ENCODE measurements at places on chromosomes 16 and 17.

- DNase-seq, result no peak
Observed at GRCh38 chr16:19088341-19088916, 21.0 kb downstream of the COQ7 start.

DNA sequence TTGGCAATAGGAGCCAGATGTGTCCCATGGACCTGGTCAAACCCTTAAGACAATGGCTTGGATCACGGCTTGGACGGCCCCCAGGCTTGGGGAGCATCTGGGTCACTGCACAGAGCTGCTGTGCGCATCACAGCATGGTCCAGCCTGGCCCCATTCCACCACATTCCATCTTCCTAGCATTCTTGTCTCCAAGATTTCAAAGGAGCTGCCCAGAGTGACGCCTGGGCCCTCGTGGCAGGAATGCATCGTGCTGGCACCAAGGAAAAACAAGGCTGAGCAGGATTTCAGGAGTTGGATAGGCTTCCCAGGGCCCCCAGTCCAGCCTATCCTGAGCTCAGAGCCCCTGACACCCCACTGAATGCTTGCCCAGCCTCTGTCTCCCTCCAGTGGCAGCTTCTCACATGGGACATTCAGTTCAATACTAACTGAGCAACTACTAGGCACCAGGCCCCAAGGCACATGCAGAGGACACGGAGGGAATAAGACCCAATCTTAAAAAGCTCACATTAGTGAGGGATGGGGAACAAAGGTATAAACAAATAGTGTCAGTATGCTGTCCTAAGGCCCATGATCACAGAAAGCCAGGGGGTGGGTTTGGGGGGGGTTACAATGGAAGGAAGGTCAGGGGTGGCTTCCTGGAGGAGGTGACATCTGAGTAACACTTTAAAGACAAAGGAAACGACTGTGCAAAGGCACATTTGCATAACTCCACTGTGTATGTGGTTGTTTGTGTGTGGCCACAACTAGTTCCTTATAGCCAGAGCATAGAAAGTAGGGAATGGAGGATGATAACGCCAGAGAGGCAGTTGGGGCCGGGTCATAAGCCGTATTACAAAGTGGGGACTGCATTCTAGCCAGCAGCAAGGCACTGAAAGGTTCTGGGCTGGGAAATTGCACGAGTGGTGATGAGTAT is 34.1 kb downstream of the TK2 start:
- DNase-seq, result no peak

- DNase-seq, result peak; percentile 27
Observed at GRCh38 chr17:57915544-57915943, 39.7 kb downstream of the CUEDC1 start.

GRCh38 chr17:74368341-74369081 is 1.2 kb downstream of the GPR142 start:
- peak; percentile 84 for DNase-seq

GRCh38 chr16:81921843-81922584 is 89.3 kb downstream of the SDR42E1 start:
- no peak for DNase-seq

DNA sequence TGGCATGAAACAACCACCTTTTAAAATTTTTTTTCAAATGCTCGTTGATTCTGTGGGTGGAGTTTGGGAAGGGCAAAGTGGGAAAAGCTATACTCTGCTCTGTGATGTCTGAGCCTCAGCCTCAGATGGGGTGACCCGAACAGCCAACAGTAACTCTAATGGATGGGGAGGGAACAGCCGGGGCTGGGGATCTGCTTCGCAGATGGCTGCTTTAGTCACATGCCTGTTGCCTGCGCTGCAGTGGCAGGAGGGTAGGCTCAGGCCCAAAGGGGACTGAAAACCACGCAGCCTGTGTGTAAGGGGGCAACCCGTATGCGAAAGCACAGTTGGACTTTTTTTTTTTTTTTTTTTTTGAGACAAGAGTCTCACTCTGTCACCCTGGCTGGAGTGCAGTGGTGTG is 14.9 kb upstream of the MAPK3 start:
- DNase-seq, result no peak

GRCh38 chr16:3071655-3072054 is 6.2 kb downstream of the IL32 start:
- DNase-seq, result no peak

DNA sequence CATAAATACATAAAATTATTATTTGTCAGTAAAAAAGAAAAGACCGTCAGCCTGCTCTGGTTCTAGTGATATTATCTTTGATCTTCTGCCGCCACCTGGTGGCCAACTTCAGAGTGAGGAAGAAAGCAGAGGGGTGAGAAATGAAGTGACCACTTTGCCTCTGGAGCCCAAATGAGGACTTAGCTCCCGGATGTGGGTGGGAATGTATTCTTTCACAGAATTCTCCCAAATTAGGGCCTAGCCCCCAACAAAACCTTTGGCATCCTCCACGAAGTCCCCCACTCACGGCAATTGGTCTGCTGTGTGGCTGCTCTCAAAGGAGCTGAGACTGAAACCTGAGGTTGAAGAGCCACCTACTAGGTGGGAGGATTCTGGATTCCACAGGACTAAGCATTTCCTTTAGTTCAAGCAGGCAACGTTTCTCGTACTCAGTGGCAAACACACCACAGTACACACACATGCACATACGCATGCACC is 4.9 kb upstream of the ZNF267 start:
- peak; percentile 82 for DNase-seq

DNA sequence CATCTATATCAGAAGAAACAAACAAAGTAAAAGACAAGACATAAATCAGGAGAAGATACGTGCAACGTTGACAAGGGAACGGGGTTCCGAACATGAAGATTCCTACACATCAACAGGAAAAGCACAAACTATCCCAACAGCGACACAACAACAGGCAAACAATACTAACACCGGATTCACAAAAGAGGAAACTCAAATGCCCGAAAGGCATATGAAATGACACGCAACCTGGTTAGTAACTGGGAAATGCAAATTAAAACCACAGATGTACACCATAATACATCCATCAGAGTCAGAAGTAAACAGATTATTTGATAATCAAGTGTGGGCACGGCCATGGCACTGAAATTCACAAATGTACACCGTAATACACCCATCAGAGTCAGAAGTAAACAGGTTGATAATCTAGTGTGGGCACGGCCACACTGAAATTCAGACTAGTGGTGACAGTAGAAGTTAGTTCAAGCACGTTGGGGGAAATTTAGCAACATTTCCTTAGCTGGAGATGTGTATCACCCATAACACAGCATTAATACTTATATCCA is 171.9 kb upstream of the RPH3AL start:
- no peak for DNase-seq

- DNase-seq, result no peak
Observed at GRCh38 chr17:77345260-77345910, 204.6 kb downstream of the SEC14L1 start.

- DNase-seq, result no peak
Observed at GRCh38 chr17:76528156-76528527, 9.4 kb downstream of the CYGB start.

- DNase-seq, result no peak
Observed at GRCh38 chr16:19933740-19934139, 49.1 kb upstream of the GPRC5B start.

GRCh38 chr17:1785930-1786329 is 24.1 kb downstream of the SERPINF1 start:
- DNase-seq, result no peak

DNA sequence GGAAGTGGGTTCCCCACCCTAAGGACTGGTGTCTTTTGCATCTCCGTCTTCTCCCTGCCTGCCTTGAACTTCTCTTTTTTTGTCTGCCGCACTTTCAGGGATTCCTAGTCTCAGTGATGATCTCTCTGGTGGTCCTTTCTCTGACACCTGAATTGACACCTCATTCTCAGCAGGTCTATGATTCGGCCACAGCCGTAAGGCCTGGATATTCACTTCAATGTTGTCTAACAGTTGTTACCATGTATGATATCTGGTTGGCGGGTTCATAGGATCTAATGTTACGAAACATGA is 25.1 kb upstream of the SLC47A1 start:
- DNase-seq, result no peak

DNA sequence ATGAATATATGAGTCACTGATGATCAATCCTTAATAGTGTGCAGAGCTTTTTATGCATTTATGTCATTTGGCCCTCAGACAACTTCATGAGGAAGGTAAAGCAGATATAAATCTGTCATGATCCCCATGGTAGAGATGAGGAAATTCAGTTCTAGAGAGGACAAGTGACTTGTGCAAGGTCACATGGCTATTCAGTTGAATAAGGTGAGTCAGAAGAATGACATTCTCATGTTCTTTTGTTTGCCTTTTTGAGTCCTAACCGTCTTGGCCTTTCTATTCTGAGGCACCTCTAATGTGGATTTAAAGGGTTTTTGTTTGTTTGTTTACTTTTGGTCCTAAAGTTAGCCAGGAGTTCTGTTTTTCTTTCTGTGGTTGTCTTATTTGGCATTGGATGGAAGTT is 116.2 kb upstream of the ELAC2 start:
- no peak for DNase-seq

GRCh38 chr16:88977812-88978607 is 1.0 kb upstream of the CBFA2T3 start:
- DNase-seq, result no peak

- DNase-seq, result no peak
Observed at GRCh38 chr17:44922746-44923470, 7.6 kb upstream of the GFAP start.

- DNase-seq, result no peak
Observed at GRCh38 chr17:147796-148740, 10.7 kb downstream of the SCGB1C2 start.

DNA sequence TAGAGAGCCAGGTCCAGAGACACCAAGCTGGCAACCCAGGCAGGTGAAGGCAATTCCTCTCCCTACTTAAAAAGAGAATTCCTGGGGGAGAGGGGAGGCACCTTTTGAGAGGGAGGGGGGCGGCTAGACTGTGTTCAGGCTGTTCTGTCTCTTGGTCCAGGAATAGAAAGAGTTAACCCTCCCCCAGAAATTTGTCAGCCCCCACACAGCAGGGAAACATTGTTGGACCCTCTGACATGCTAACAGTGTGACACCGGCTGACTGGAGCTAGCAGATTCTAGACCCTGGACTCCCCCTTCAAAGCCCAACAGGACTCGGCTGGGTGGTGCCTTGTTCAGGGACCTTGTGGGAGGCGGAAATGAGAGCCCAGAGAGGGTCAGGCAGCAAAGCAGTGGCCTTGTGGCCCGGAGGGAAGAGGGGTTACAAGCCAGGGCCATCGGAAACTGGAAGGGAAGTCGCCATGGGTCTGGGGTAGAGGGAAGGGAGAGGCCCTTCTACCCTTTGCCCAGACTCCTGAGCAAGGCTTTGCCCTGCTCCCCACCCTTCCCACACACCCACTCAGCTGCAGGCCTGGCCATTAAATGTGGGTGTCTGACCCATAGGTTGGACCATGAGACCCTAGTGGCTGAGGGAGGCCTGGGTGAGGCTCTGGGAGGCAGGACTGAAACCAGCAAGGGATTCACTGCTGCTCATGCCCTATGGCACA is 44.6 kb downstream of the RAI1 start:
- no peak for DNase-seq

DNA sequence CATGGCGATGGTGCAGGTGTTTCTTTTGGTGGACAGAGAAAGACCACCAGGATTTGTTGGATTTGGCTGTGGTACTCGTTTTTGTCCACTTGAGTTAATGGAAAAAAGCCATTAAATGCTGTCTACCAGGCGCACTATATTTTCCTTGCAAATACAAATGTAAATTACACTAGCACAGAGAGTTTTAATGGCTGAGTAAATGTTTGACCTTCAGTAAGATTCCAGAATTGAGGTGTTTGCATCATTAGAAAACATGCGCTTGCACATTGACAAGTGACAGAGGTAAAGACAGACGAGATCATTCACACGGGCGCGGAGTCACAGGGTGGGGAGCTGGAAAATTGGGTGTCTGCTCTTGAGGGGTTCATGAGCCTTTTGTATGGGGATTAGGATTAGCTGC is 53.5 kb upstream of the AKTIP start:
- DNase-seq, result peak; percentile 11

DNA sequence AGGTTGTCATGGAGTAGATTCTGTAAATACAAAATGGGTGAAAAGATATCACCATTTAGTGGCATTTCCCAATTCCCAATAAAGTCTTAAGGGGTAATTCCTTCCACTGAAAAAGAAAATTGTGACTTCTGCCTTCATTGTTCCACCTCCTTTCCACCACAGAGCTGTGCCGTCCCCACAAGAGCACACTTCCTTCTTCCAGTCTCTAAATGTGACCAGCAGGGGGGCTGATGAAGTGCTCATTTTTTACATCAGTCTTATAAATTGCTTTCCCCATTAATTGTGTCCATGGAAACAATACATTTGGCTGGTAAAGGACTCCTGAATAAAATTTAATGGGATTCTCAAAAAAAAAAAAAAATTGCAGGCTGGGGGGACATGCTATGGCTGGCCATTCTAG is 260.8 kb upstream of the PSMD7 start:
- no peak for DNase-seq

- DNase-seq, result no peak
Observed at GRCh38 chr17:61627658-61628057, 36.6 kb upstream of the NACA2 start.

DNA sequence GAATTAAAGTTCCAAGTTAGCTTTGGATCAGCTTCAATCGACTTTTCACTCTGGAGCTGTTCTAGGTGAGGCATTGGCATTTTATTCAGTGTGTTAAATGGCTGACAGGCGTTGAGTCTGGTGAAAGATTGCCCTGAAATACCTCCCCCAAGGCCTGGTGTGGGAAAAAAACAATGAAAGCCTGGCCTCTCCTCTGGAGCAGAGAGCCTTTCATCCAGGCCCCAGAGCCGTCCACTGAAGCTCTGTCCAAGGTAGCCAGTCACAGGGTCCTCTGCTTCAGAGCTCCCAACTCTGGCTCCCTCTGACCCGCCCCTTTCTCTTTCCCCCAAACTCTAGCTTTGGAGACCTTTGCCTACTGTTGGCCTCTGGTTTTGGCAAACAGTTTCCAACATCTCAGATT is 123.6 kb upstream of the CRHR1 start:
- no peak for DNase-seq

GRCh38 chr17:62856594-62856993 is 48.5 kb upstream of the MARCHF10 start:
- no peak for DNase-seq

All from NCI-H345 (cell line).